ENCODE measurements at places on chromosomes 7 and 10.

DNA sequence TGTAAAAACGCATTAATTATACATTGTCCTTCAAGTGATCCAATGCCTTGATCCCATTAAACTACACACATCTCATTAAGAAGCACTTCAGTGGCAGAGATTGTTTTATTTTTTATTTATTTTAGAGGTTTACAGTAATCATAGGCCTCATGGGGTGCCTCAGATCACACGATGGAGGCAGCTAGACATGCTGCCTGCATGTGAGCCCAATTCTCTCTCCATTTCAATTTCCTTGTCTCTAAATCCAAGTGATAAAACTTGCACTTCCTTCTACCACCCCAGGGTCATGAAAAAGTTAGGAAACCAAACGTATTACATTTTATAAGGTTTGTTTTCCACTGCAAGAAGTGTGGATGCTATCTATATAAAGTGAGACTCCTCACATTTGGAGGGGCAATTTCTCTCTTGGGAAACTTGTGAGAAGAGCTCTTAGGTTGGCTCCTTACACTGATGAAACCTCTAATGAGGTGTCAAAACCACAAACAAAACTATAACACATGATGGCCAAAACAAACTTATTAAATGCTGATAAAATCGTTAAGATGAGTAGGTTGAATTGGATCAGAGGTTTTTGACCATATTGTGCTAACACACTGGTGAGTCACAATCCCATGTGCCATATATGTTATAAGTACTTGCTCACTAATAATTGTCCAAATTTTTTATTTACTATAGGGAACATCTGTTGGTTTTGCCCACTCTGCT is 22.3 kb upstream of the XPNPEP1 start:
- no peak for DNase-seq

GRCh38 chr7:40468891-40469864 is 334.4 kb downstream of the SUGCT start:
- no peak for DNase-seq

GRCh38 chr7:70346844-70347462 is 748.7 kb downstream of the AUTS2 start:
- no peak for DNase-seq

DNA sequence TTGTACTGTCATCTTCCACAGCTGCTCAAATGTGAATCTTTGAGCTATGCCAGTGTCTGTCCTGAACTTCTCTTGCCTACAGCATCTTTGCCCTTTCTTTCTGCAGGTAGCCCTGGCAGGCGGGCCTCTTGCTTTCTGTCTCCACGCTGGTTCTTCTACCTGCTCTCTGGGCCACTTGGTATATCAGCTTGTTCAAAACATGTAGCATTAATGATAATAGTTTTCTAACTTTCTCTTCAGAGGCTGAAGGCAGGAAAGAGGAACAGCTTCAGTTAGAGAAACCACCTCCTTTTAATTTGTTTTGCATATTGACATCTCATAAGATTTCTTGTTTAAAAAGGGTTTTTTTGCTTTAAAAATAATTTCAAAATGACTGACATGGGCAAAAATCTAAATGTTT is 923 bp upstream of the FGL2 start:
- DNase-seq = no peak

- no peak for DNase-seq
Measured at GRCh38 chr10:95352684-95353083, 61.9 kb upstream of the PDLIM1 start.

DNA sequence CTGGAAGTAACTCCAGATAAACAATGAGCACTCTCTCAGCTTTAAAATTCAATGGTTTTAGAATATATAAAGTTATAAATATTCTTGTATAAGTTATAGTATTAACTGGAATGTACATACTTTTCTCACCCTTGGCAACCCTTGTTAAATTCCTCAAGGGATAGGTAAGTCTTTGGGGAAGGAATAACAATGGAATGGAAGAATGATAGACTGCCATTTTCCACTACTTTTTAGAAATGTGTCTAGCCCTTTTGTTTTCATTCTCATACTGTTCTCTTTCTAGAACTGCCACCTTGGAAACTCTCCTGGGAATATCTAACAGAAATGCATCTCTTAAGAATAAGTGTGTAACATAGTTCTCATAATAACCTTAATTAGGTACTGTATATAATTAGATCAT is 8.3 kb downstream of the KIF5B start:
- no peak for DNase-seq

- no peak for DNase-seq
Measured at GRCh38 chr7:53413021-53413420, 377.6 kb downstream of the POM121L12 start.
